ENCODE measurements at places on chromosomes 13 and 19. TPM values are rescaled to one million over a fixed set of nuclear protein-coding genes. Genes with fewer than 3 reads are reported as not detected.

GRCh38 chr19:10921199-10921909 is 7.1 kb downstream of the YIPF2 start:
- no peaks in the 10 kb centered on the region for H3K36me3 ChIP-seq
- DNase-seq: no peak
- no peaks in the 10 kb centered on the region for H3K27me3 ChIP-seq
- no peak overlapping the region for H3K27ac ChIP-seq
- no peak overlapping the region for H3K4me3 ChIP-seq

DNA sequence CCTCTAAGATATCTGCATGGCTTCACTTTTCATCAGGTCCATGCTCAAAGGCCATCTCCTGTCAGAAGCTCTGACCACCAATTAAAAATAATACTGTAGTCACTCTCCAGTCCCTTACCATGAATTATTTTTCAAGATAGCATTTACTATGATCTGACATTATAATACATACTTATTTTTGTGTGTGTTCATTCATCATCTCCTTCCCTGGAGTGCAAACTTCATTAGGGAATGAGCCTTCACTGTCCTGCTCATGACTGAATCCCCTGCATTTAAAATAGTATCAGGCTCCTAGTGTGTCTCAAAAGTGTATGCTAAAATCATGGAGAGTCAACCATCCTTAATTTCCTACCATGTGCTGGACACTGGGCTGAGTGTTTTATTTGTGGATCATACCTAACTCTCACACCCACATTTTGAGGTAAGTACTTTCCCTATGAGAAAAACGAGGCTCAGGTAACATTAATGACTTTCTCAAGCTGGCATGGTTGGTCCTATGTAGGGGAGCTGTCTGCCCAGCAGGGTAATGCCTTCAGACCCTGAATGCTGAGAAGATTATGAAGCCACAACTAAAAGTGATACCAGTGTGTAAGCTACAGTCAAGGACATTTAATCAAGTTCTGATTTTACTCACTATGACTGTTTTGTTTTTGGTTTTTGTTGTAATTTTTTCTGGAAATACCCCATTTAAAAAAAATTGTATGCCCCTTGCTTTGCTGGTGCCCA is 16.3 kb downstream of the PLA2G4C start:
- H3K36me3 ChIP-seq: peaks cover 21% of the 10 kb centered on the region
- H3K4me3 ChIP-seq: no peak overlapping the region
- peaks cover 3% of the 10 kb centered on the region for H3K4me1 ChIP-seq
- H3K27me3 ChIP-seq: no peaks in the 10 kb centered on the region
- DNase-seq: no peak

The ABHD13 gene
- total RNA-seq: 9.9 TPM

DNA sequence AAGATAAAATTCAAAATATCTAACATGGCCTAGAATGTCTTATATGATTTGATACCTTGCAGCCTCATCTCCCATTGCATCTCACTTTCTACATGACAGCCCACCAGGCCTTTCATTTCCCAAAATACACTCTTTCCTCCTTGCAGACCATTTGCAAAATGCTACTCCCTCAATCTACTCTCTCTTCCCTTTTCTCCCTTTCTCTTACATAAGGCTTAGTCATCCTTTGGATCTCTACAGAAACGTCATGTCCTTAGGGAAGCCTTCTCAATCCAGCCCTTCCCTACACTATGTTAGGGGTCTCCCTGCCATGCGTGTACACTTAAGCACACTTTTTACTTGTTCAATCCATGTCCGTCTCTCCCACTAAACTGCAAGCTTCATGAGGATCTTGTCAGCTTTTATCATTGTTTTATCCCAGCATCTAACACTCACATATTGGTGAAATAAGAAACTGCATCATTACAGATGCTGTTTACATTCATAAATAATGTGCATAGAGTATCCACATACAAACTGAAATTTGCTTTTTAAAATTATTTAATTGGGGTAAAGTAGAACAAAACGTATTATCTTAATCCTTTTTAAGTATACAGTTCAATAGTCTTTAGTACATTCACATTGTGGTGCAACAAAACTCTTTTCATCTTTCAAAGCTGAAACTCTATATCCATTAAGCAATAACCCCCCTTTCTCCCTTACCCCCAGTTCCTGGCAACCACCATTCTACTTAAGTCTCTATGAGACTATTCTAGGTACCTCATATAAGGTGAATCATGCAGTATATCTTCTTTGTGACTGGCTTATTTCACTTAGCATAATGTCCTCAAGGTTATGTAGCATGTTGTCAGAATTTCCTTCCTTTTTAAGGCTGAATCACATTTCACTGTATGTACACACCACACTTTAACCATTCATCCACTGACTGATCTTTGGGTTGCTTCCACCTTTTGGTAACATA is 11.5 kb upstream of the WBP4 start:
- peaks cover 25% of the 10 kb centered on the region for H3K4me1 ChIP-seq
- H3K27ac ChIP-seq: no peak overlapping the region

The GAPDHS gene
- total RNA-seq: not detected

GRCh38 chr19:47549261-47549862 is 23.6 kb downstream of the ZNF541 start:
- no peak for DNase-seq
- H3K4me3 ChIP-seq: no peak overlapping the region
- H3K27me3 ChIP-seq: no peaks in the 10 kb centered on the region
- no peak overlapping the region for H3K27ac ChIP-seq

- H3K36me3 ChIP-seq: peaks cover 4% of the 10 kb centered on the region
- no peak overlapping the region for H3K4me3 ChIP-seq
- no peaks in the 10 kb centered on the region for H3K27me3 ChIP-seq
- H3K4me1 ChIP-seq: no peaks in the 10 kb centered on the region
- DNase-seq: no peak
Measured at GRCh38 chr13:53562419-53562818, 533.8 kb downstream of the OLFM4 start.

DNA sequence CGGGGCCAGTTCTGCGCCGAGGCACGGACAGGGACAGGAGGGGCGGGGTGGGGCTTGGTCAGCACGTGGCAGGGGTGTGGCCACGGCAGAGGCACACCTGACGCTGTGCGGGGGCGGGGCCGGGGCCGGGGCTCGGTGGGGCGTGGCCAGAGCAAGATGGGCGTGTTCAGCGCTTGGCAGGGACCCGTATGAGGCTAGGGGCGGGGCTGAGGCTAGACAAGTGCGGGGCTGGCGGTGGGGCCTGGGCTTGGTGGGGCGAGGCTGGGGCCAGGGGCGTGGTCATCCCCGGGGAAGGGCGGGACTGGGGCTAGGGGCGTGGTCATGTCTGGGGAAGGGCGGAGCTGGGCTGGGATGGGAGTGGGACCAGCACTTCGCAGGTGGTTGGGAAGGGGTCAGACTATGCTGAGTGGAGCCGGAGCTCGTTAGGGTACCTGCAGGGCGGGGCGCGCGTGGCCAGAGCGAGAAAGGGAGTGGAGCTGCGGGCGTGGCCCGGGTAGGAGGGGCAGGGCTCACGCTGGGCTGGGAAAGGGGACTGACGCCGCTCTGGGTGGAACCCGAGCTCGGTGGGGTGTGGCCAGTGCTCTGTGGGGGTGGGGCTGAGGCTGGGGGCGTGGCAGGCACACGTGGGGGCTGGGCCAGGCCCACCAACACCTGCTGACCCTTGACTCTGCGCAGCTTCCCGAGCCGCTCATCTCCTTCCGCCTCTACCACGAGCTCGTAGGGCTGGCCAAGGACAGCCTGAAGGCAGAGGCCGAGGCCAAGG is 12.8 kb downstream of the POLR2E start:
- H3K4me3 ChIP-seq: no peak overlapping the region
- H3K36me3 ChIP-seq: no peaks in the 10 kb centered on the region
- no peaks in the 10 kb centered on the region for H3K27me3 ChIP-seq

- peak overlapping the region; percentile 79 for H3K27ac ChIP-seq
- H3K4me3 ChIP-seq: peak overlapping the region; percentile 69
- peaks cover 93% of the 10 kb centered on the region for H3K4me1 ChIP-seq
- DNase-seq: no peak
Measured at GRCh38 chr13:99221567-99222239, 21.0 kb downstream of the UBAC2 start.

DNA sequence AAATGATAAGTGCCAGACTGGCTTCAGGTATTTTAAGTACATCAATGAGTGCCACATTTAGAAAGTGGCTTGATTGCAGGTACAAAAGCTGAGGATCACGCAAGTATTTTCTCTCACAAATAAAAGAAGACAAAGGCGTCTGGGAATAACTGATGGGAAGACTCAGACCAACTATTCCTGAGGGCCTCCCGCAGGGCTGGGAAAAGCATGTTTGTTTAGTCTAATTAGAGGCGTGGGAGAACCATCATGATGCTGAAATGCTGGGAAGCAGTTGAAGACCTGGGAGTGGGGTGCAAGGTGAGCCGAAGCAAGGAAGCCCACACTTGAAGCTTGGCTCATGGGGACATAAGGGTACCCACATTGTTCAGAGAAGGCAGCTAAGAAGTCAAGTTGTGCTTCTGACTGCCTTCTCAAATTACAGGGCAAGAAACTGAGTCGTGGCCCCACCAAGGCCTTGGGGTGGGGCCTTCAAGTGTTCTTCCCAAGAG is 536.0 kb downstream of the MYO16 start:
- no peak overlapping the region for H3K4me3 ChIP-seq
- H3K36me3 ChIP-seq: no peaks in the 10 kb centered on the region
- peaks cover 4% of the 10 kb centered on the region for H3K4me1 ChIP-seq
